ENCODE measurements at places on chromosomes 16 and 17.

- DNase-seq: no peak
These were observed 1.5 kb downstream of the CFAP20 start for GRCh38 chr16:58127634-58128033.

DNA sequence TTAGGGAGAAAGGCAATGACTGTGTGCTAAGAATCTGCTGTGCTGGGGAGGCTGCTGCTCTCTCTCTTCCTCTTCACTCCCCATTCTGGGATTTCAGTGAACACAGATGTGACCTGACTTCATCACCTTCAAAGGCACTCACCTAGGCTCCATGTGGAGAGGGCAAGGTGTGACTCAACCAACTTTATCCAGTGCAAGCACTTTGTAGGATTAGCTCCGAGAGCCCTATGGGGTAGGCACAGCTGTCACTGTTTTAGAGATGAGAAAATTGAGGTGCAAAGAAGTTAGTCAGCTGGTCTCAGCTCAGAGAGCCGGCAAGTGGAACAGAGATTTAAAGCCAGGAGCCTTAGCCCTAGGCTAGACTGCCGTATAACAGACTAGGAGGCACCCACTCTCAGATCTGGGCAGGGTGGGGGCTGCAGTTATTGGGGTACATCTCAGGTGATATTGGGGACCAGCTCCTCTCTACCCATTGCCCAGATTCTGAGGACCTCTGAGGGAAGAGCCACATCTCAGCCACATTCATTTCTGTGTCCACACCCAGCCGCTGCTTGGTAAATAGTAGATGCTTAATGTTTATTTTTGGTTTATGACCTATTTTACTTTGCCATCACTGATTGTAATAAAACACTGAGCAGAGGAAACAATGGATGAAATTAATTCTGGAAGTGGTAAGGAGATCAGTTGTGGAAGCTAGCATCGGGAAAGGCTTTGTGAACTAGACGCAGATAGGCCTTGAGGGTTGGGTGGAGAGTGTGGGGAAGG lies 138.8 kb downstream of the CCDC182 start:
- no peak for DNase-seq

GRCh38 chr16:28164140-28164539 lies 47.6 kb downstream of the XPO6 start:
- DNase-seq: peak; percentile 92

GRCh38 chr17:74862919-74863318 lies 3.2 kb upstream of the GRIN2C start:
- DNase-seq: no peak

GRCh38 chr17:50273654-50274040 lies 619 bp upstream of the TMEM92 start:
- no peak for DNase-seq

DNA sequence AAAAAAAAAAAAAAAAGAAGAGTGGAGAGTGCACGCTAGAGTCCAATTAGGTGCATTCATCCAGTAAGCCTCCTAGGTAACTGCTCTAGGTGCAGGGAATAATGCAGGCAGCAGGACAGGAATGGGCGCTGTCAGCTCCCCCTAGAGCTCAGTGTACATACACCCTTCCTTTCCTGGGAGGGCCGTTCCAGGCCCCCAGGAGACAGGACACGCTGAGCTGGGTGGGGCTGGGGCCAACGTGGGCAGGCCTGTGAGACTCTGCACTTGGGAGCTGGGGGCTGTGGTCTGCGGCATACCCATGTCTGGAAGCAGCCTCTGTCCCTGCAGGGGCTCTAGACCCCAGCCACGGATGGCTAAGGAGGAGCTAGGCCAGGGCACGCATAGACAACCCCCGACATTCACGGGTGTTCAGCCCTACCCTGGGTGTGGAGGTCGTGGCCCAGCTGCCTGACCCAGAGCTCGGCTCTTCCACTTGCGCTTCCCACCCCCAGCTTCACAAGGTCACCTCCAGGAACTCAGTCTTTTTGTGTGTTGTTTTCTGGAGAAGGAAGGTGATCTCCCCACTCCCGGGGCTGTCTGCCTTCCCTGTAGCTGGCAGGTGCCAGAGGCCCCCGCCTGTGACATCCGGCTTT lies 1.0 kb upstream of the ANTKMT start:
- DNase-seq: no peak

- no peak for DNase-seq
These were observed 772 bp upstream of the NUP93 start for GRCh38 chr16:56728980-56729734.

DNA sequence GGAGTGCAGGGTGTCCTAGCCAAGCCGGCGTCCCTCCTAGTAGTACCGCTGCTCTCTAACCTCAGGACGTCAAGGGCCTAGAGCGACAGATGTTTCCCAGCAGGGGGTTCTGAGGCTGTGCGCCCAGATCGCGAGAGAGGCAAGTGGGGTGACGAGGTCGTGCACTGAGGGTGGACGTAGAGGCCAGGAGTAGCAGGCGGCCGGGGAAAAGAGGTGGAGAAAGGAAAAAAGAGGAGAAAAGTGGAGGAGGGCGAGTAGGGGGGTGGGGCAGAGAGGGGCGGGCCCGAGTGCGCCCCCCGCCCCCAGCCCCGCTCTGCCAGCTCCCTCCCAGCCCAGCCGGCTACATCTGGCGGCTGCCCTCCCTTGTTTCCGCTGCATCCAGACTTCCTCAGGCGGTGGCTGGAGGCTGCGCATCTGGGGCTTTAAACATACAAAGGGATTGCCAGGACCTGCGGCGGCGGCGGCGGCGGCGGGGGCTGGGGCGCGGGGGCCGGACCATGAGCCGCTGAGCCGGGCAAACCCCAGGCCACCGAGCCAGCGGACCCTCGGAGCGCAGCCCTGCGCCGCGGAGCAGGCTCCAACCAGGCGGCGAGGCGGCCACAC lies at the start of gene MMP2:
Gene MMP2 (plus strand): TSS at position 372 of the 603 bp plus-strand sequence. CDS start 282 bp downstream, outside the sequence.
- DNase-seq: peak; percentile 77

DNA sequence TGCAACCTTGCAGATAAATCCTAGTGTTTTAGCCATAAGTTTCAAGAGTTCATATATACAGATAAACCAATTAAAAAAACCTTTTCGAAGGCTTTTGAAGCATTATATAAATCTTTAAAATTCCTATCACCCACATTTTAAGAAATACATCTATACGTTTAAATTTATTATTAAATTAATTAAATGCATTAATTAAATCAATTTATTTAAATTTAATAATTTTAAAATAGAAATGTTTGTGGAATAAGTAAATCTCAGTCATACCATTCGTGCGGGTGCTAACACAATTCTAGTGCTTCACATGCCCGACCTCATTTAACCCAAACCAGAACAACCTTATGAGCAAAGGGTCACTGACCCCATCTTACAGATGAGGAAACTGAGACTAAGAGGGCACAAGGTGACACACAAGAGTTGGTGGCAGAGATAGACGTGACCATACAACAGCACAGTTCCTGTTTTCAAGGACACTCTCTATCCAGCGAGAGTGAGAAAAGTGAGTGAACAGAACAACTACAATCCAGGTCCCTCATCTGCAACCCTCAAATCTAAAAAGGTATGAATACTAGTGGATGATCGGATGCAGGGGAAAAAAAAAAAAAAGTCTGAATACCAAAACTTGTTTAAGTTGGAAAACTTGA lies 1.4 kb downstream of the NSMCE1 start:
- DNase-seq: no peak

DNA sequence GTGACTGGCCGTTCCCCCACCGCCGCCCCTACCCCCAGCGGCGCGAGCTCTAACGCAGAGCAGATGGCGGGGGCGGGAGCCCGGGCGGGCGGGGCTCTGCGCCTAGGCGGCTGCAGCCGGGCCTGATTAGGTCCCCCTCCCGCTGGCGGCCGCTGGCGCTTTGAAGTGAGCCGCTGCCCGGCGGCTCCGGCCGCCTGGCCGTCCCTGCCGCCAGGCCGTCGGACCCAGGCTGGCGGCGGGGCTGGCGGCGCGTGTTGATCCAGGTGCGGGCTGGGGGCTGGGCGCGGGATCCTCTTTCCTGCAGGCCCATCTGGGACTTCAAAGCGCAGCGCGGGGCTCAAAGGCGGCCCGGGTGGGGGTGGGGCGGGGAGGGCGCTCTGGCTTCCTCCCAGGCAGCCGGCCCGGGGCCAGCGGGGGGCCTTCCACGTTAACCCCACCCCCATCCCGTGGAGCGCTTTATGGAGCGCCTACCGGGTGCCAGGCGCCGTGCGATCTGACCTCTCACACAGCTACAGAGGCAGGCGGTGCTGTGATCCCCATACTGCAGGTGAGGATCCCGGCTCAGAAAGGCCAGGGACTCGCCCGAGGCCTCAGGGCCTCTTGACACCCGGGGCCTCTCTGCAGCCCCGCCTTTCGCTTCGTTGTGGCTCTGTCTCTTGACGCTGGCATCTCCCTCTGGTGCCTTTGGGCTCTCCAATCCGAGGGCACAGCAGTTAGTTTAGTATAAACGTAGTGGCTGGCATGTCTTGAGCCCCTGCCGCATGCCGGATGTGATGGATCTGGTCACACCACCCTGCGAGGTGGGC lies 80.0 kb upstream of the NKD1 start:
- DNase-seq: no peak
